Peyer's patch (tissue), 4 donors: ENCODE measurements at places on chromosomes 1 and 21. TPM values are rescaled to one million over a fixed set of nuclear protein-coding genes. Genes with fewer than 3 reads are reported as not detected.

The SH2D5 gene
- total RNA-seq = not detected

The KIAA1614 gene
- total RNA-seq = 2.5 TPM

The FAM151A gene
- total RNA-seq = 25.7 TPM

The LRRC71 gene
- not detected for total RNA-seq

The CADM3 gene
- total RNA-seq = 19.8 TPM

The KRTAP21-2 gene
- total RNA-seq = not detected

The SLC1A7 gene
- total RNA-seq = 4.7 TPM

The FCRL1 gene
- total RNA-seq = not detected

The NR0B2 gene
- total RNA-seq = 46.4 TPM

The LCA5L gene
- total RNA-seq = not detected

The APOBEC4 gene
- total RNA-seq = not detected

The LRRC39 gene
- total RNA-seq = 2.3 TPM

The LRRIQ3 gene
- total RNA-seq = not detected
